ENCODE measurements at places on chromosomes 5 and 9.
A peak's percentile ranks its signal among the peaks of the same experiment; 100 is the strongest.

DNA sequence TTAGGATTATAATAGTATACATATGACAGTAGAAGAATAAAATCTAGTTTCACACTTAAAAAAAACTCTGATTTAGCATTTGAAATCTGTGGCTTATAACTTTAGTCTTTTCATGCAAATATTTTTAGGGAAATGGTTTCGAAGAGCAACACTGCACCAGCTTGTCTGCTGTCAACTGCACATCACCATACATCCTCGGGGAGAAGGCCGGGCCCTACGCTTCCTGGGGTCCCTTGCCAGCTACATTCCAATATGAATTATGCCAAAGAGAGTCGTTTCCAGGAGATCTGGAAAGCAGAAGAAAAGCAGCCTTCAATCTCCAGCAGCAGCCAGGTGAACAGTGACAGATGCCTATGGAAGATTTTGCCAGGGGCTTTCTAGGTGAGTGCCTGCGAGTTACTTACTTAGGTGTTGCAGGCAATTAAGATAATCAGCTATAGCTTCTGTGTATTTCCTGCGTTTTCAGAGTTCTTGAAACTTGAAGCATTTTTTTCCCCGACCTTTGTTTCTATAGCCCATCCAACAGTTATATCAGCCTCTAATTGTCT is 166.8 kb downstream of the TRPM3 start:
- no peak for DNase-seq

DNA sequence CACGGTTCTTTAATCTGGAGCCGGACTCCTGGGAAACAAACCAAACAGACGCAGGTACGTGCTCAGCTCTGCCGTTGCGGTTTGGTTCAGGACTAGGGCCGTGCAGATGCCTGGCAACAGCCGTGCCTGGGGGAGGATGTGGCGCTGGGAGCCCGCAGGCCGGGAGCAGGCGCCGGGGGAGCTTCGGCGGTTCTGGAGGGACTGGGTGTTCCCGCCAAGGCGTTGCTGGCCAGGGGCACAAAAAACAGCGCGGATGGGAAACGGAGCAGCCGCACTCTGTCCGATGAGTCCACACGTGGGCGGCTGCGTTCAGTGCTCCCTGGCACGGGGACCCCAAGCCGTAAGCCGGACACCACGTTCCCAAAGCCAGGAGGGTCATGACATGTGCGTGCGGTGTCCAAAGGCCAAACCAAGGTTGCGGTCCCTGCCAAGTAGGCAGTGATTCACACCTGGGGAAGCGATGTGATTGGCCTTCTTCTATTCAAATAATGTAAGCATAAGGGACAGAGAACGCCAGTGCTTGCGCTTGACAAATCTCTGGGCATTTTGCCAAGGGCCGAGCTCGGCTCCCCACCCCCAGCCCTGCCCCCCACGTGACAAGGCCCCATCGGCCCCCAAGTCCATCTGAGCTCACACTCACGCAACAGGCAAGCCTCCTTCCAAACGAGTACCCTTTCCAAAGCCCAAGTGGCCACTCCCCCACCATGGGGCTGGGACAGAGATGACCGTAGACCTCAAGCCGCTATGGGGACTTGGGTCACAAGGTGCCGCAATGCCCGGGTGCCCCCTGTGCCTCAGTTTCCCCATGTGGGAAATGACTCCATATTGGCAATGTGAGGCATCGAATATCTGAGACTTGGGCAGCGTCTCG is 49.7 kb upstream of the NKD2 start:
- peak; percentile 54 for DNase-seq

GRCh38 chr9:132200706-132201105 is 38.8 kb downstream of the NTNG2 start:
- DNase-seq = no peak

- no peak for DNase-seq
Measured at GRCh38 chr5:108398964-108399363, 17.1 kb upstream of the FBXL17 start.

- DNase-seq = no peak
Measured at GRCh38 chr9:89845321-89845720, 240.5 kb downstream of the GADD45G start.

- no peak for DNase-seq
Measured at GRCh38 chr5:135253601-135254178, 145.3 kb downstream of the MACROH2A1 start.

DNA sequence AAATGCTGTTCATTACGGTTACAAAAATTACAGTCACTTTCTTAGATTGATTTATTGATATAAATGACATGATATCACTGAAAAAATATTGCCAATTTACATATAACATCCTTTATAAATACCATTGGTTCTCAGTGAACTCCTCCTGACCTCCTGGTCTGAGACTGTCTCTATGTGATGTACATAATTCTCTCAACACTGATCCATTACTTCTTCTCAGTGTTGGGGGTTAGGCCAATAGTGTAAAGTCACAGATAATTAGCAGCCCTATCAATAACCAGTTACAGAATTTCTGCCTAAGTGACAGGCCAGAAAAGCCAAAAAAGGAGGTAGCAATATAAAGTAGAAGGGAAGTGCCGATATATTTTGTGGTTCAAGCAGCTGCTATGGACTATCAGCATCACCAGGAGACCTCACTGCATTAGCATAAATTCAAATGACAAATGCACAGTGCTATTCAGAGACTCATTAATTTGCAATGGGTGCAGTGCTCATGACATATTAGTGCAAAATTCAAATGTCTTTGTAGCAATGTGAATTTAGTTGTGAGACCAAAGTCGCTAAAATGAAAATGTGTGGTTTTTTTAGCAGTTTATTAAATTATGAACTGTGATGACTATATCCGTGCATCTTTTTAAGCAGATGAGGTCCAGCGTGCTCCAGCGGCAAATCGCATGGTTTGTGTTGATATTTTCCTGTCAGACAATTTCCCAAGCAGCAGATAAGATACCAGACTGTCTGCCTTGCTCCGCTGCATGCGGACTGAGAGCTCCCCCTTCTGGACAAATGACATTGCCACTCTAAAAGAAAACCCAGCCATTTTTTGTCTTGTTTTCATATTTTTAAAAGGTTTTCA is 144.6 kb downstream of the CETN3 start:
- peak; percentile 83 for DNase-seq

- peak; percentile 63 for DNase-seq
Measured at GRCh38 chr9:133934482-133935232, 57.5 kb downstream of the VAV2 start.

DNA sequence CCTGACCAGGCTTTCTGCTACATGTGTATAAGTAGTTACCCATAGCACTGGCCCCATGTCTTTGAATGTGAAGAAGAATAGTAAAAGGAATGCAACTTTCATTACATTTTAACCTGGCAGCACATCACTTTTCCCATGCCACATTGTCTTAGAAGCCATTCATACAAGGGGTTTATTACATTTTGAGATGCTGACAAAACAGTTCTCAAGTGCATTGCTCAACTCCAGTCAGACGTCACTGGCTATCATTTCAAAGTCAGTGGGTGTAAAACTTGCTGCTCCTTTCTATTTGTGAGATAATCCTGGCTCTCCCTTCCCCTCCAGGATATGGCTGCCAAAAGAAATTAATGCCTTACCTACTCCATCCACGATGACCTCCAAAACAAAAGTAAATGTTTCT is 97.0 kb upstream of the VCAN start:
- DNase-seq = peak; percentile 58

DNA sequence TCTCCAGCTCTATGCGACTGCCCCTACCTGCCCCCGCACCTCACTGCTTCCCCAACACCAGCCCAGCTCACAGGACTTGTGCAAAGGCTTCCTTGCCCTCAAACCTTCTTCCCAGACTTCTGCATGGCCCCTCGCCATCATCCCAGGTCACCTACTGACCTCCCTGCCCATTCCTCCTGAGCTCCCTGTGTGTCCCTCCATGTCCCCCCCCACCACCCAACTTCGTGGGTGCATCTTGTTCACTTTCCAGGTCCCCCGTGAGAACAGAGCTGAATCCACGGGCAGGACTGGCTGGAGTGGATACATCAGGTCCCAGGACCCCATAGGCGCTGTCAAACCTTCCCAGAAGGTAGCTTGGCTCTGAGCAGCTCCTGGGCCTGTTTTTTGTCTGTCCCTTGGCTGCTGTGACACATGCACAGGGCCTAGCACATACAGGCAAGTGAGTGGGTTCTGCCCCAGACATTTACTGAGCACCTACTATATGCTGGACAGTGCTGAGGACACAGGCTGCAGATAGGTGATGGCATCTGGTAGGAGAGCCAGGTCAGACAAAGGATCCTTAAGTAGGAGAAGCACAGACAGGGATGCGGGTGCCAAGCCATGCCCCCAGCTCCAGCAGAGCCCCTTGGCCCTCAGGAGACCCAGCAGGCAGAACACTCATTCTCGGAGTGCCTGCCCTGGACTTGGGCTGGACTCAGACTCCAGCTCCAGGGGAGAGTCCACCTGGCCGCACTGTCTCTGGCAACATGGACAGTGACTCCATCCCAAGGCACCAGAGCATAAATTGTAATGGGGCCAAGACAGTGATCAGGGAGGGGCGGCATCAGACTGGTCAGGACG is 15.0 kb downstream of the NINJ1 start:
- DNase-seq = peak; percentile 17

- DNase-seq = no peak
Measured at GRCh38 chr5:77181173-77181572, 29.3 kb upstream of the PDE8B start.

- no peak for DNase-seq
Measured at GRCh38 chr5:64682608-64683007, 7.7 kb upstream of the SHISAL2B start.

- no peak for DNase-seq
Measured at GRCh38 chr9:135243201-135244190, 156.0 kb downstream of the OLFM1 start.

- DNase-seq = no peak
Measured at GRCh38 chr5:151233616-151234085, 9.8 kb upstream of the CCDC69 start.

All from muscle of leg (tissue), 16 donors.